HT-29 (cell line): ENCODE measurements at places on chromosomes 16 and 17. TPM values are rescaled to one million over a fixed set of nuclear protein-coding genes. Genes with fewer than 3 reads are reported as not detected.

- no peak for DNase-seq
Observed at GRCh38 chr16:30490210-30490609, 17.7 kb downstream of the ITGAL start.

DNA sequence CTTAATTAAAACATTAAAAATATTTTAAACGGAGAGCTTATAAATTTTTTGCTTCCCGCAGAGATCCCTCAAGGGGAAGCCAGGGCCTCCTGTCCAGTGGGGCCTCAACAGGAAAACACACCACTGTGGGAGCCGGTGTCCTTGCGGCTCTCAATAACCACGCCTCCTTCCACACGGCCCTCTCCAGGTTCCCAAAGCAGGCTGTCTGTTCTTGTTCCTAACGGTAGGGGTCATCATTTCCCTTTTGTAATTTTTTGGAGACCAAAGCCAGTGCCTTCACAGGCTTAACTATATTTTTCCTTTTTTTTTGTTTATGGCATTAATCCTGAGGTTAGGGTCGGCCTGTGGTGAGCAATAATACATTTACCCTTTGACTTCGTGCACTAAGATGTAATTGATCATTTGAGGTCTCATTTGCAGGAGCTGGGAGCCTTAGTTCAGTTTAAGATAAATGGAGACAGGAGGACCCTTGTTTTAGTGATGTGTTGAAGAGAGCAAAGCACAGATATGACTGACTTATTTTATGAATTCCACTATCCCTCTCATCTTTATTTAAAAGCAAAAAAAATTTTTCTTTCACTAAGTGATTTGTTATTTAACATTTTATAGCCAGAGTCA, 77.5 kb upstream of the N4BP1 start:
- peak; percentile 72 for DNase-seq

DNA sequence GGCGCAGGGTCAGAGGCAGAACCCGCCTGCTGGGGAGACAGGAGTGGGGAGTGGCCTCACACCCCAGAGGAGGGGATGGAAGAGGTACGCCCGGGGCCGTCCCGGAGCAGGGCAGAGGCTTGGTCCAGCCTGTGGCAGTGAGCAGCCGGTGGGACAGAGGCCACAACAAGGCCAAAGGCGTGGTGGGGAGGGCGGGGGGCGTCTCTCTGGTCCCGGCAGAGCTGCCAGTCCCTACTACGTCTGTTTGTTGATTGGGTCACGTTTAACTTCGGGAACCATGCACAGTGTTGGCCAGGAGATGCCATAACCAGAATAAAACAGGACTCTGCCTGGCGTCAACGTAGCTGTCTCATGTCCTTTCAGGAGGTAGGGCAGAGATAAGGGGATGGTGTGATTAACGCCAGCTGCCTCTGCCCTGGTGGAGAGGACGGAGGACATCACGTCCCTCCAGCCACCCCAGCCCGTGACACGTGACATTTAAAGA, 192.8 kb downstream of the BANP start:
- DNase-seq: no peak

The FBXW10 gene
- 0.05 TPM in 1 of 2 replicates, not detected in the other for total RNA-seq

The CRYM gene
- total RNA-seq: 0.61 and 1.8 TPM in 2 replicates

GRCh38 chr16:75377729-75378386, 55.4 kb downstream of the CFDP1 start:
- DNase-seq: no peak

The TBC1D3C gene
- total RNA-seq: not detected in 2 replicates

DNA sequence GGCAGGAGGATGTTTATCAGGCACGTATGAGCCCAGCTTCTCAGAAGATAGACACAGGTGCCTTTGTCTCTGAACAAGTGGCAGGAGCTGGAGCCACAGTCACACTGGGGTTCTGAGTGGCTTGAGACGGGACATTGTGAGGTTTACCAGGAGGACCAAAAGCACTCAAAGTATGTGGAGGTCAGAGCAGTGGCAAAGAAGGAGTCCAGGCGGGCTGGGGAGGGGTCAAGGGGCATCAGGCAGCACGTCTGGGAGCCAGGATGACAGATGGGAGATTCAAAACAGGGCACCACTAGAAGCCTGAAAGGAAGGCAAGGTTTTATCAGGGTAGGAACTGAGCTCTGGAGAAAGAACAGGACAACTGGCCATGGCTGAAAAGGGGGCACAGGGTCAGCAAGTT, 67.2 kb upstream of the MARCHF10 start:
- DNase-seq: no peak

- DNase-seq: no peak
Observed at GRCh38 chr16:29107299-29107698, 122.4 kb downstream of the LAT start.

The PTGES3L gene
- 0.52 and 0.66 TPM in 2 replicates for total RNA-seq

The SDR42E1 gene
- total RNA-seq: 3.4 and 10.2 TPM in 2 replicates

- no peak for DNase-seq
Observed at GRCh38 chr17:55660178-55660886, 62.3 kb downstream of the TMEM100 start.

The LPO gene
- not detected in 2 replicates for total RNA-seq

GRCh38 chr17:14089179-14089578, 19.9 kb downstream of the COX10 start:
- no peak for DNase-seq

The SYT17 gene
- total RNA-seq: 0.38 and 0.57 TPM in 2 replicates

GRCh38 chr16:71885261-71885650, 1.3 kb upstream of the ZNF821 start:
- peak; percentile 31 for DNase-seq

DNA sequence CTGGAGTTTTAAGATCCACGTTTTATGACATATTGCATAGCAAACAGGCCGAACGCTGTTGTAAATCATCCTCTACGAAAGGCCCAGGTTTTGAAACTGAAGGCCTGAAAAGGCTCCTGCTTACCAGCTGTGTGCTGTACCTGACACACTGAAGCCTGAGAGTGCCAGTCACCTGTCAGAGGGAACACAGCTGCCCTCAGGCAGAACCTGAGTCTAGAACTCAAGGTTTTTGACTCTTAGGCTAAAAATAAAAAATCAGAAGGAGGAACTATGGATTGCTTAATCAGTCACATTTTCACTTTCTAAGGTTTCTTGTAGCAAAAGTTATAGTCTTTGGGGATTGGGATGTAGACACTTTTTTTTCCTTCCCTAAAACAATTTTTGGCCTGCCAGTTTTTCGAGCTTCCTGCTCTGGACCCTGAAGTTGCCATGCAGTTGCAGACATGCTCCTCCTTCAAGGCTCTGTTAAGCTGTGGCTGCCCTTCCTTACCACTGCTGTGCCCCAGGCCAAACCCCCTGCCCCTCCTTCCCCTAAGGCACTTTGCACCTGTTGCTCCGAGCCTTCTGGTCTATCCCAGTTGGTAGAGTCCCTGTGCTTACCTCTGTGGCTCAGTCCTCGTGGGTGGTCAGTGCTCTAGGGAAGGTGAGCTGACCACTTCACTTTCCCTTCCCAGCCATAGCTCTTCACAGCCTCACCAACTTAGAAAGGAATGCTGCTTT, 56.6 kb downstream of the TENT4B start:
- DNase-seq: no peak

DNA sequence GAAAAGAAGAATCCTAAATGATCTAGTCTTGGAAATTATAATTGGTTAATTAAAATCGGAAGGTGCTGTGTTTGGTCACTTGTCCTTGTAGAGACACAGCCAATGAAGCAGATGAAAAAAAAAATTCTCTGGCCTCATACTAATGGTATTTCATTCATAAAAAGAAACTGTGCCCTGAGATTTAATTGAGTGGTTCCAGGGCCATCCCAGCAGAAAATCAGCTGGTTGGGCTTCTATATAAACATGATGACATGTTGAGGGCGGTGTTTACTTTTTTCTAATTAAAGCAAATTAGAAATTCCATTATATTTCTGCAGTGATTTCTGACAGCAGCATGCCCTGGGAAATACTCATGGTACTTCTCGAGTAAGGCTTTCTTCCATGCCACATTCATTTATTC, 191.9 kb upstream of the KCNJ16 start:
- DNase-seq: no peak

The LASP1 gene
- total RNA-seq: 266 and 279 TPM in 2 replicates

DNA sequence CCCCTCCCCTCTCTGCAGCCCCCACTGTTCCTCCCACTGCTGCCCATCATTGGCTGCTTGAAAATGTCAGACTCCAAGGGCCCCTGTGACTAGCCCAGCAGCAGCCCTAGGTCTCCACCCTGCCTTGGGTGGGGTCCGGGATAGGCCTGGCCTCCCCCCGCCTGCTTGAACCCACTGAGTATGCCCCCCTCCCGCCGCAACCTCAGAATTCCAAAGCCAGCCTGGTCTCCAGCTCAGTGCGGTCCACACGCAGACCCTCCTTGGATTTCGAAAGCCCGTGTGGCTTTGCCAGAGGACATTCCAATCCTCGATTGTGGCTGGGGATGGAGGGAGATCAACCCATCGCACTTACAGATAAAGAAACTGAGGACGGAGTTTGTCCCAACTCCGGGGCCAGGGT, 6.4 kb downstream of the DPEP1 start:
- no peak for DNase-seq

GRCh38 chr17:28141313-28141712, 98.8 kb downstream of the NLK start:
- no peak for DNase-seq

The ASIC2 gene
- not detected in 2 replicates for total RNA-seq

DNA sequence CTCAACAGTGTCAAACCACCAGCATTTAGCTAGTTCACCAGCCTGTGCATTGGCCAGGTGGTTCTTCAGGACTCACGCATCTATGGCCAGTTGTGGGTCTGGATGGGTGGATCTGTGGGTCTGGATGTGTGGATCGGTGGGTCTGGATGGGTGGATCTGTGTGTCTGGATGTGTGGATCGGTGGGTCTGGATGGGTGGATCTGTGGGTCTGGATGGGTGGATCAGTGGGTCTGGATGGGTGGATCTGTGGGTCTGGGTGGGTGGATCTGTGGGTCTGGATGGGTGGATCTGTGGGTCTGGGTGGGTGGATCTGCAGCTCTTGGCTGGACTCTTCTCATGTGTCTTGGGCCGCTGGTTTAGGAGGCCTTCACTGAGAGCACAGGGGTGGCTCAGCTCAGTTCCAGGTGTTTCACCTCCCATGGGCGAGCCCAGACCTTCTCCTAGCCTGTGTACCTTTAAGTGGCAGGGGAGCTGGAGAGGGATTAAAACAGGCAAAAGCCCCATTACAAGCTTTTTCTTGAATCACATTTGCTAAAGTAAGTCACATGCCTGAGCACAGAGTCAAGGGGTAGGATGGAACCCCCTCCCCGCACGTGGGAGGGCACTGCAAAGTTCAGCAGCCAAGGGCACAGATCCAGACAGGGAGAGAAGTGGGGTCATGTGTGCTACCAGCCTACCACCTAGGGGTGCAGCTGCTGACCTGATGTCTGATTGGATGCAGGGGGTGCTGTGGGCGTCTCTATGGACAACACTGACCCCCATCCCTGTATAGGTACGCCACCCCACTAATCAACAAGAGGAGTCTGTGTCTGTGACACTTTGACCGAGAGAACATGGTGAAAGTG, 3.4 kb upstream of the NUBP1 start:
- no peak for DNase-seq

DNA sequence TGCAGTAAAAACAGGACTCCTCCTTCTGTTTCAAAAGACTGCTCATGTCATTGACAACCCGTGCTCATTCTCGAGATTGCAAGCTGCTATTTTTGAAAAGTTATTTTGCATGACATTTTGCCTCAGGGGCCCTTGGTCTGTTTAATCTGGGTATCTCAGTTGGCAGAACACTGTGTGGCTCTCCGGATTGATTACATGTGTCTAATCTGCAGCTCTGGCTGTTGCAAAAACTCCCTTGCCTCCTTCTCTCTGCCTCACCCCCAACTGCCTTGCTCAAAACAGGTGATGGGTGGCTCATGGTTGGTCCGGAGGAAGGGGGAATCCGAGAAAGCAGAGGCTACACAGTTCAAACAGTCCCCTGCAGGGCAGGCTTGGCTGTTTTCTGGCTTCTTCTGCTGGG, 25.3 kb downstream of the GINS3 start:
- no peak for DNase-seq
